A549 treated with RU486 at 1 μM for 4 hours (cell line): ENCODE measurements at places on chromosomes 1 and 21. TPM values are rescaled to one million over a fixed set of nuclear protein-coding genes. Genes with fewer than 3 reads are reported as not detected.

Gene CD52
- not detected in 5 replicates for total RNA-seq

Gene CLCA2
- not detected in 5 replicates for total RNA-seq

Gene GJA5
- total RNA-seq: not detected in 5 replicates

Gene SAMD13
- 0.19 to 0.67 TPM (median 0.45 TPM) in 5 replicates for total RNA-seq

Gene PLPPR4
- total RNA-seq: 0.02 TPM in 1 of 5 replicates, not detected in the others

Gene SVBP
- total RNA-seq: 13.3 to 15.3 TPM (median 13.9 TPM) in 5 replicates

Gene MPC2
- 46.2 to 79.8 TPM (median 76.4 TPM) in 5 replicates for total RNA-seq
